ENCODE measurements at places on chromosomes 1 and 21.

DNA sequence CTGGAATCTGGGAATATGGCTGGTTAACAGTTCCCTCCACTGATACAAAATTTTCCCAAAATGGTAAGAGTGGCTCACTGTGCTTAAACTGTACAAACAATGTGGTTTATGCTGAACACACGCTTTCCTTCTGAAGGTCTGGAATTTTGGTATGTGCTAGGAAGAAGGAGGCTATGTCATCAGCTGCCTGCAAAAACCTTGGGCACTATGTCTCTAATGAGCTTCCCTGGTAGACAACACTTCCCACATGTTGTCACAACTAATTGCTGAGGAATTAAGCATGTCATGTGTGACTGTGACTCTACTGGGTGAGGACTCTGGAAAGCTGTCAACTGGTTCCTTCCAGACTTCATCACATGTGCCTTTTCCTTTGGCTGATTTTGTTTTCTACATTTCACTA is 29.2 kb downstream of the IPP start:
- no peak for DNase-seq

- DNase-seq: no peak
These were observed 14.7 kb upstream of the HMGB4 start for GRCh38 chr1:33849211-33849610.

GRCh38 chr1:112906150-112906698 is 49.8 kb downstream of the SLC16A1 start:
- no peak for DNase-seq

GRCh38 chr1:95176861-95177260 is 57.1 kb upstream of the RWDD3 start:
- DNase-seq: no peak
